Inflammatory macrophage treated with lipopolysaccharide for 4 hours (primary cell): ENCODE measurements at places on chromosomes 2 and 18.

DNA sequence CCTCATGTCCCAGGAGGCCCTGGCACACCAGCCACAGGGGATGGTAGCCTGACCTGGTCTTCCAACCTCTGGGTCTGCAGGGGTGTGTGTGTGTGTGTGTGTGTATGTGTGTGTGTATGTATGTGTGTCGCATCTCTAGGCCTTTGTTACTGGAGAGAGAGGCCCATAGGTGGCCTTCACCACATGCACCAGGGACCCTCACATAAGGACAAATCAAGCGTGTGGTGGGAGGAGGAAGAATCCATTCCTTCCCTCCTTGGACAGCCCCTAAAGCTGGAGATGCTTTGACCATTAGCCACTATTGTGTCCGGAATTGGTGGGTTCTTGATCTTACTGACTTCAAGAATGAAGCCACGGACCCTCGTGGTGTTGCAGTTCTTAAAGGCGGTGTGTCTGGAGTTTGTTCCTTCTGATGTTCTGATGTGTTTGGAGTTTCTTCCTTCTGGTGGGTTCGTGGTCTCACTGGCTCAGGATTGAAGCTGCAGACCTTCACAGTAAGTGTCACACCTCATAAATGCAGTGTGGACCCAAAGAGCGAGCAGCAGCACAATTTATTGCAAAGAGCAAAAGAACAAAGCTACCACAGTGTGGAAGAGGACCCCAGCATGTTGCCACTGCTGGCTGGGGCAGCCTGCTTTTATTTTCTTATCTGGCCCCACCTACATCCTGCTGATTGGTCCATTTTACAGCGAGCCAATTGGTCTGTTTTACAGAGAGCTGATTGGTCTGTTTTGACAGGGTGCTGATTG, 104.1 kb downstream of the DDX1 start:
- DNase-seq, result no peak

- DNase-seq, result no peak
These were observed 80.5 kb downstream of the NRXN1 start for GRCh38 chr2:50951437-50951836.

GRCh38 chr2:98487806-98488189, 43.1 kb downstream of the INPP4A start:
- DNase-seq, result peak; percentile 63

DNA sequence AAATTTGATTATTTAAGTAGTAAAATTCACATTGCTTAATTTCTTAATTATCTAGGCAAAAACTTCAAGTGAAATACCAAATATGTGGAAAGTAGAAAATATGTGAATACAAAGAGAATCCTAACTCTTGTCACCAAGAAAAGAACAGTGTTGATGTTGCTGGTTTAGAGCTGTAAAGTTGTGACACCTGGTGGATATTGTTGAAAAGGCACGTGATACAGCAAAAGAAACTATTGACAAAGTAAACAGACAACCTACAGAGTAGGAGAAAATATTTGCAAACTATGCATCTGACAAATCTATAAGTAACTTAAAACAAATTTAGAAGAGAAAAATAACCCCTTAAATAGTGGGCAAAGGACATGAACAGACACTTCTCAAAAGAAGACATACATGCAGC, 25.6 kb upstream of the ZC3H15 start:
- DNase-seq, result no peak

- DNase-seq, result no peak
These were observed 408.8 kb downstream of the NBAS start for GRCh38 chr2:15152382-15152781.

GRCh38 chr2:45412754-45413379, 198.2 kb downstream of the SRBD1 start:
- no peak for DNase-seq

- DNase-seq, result no peak
These were observed 115.5 kb upstream of the SP3 start for GRCh38 chr2:174080672-174081121.

DNA sequence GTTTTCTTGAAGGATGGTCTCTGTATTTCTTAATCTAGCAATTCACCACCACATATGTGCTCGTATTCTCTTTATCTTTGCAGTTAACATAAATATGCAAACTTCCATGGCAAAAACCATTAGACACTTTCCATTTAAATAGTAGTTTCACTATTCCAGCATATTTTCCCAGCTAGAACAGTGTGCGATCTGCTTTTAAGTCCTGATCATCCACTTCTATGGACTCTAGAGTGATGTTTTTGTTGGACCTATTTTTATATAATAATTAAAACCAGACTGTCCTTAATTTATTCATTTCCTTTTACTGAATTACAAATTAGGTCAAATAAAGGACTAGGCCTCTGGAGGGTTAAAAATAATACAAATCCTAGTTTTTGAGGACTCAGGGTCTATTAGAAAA, 418.4 kb upstream of the TRIB2 start:
- no peak for DNase-seq

- no peak for DNase-seq
These were observed 2.1 kb downstream of the TMEM37 start for GRCh38 chr2:119433636-119434327.

GRCh38 chr18:78974115-78974761, 5.4 kb upstream of the SALL3 start:
- DNase-seq, result no peak

- no peak for DNase-seq
These were observed 242.6 kb upstream of the FBXO11 start for GRCh38 chr2:48148841-48149430.

DNA sequence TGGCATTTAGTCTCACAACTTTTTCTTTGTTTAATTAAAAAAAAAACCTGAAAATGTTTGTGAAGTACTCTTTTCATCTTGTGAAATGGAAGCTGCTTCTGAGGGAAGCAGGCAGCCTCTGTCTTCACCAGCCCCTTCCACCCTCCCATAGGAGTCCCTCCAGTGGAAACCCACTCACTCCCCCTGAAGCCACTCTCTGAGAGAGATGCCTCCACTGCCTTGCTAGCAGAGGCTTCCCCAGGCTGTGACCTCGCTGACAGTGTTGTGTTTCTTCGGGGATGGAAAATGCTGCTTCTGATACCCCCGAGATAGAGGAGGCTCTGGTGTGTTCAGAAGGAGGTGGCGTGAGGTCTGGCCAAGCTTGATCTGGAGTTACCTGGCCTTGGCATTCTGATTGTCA, 59.9 kb downstream of the SH3RF3 start:
- no peak for DNase-seq

DNA sequence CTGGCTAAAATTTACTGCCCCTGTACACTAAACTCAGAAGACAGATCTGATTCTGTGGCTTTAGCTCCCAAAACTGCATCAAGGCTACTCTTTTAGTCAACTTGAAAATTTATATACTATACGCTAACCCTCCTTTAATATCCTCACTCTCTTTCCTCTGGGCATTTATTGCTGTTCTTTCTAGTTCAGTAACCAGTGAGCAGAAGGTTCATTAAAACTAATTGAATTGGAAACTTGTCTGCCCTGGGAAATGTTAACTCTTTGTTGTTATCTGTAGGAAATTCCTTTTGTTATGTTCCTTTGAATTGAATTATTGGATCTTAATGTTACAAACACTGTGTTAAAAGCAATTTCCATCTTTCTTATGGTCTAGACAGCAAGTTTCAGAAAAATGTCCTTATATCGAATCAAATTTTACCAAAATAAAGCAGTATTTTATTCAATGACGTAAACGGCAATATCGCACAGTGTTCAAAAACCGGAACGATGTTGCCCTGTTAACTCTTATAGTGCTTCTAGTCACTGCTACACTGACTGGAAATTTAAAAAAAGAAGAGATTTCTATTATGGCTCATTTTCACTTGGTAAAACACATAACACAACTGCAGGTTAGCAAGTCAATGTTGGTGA, 168.3 kb downstream of the NR4A2 start:
- no peak for DNase-seq

DNA sequence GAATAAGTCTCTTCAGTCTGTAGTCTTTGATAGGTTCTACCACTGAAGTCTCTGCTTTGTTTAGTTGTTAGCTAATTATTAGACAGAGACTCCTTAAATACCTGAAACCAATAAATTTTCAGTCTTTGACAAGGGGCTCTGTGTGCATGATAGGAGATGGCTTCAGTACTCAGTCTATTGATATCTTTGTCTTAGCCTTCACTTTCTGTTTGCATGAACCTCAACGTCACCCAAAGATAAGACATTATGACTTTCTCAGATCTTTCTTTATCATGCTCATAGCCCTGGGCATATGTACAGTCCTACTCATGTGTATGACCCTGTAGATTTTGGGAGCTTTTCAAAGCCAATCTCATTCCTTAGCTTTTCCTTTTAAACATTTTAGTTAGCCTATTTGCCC, 183.5 kb upstream of the GCFC2 start:
- DNase-seq, result no peak

DNA sequence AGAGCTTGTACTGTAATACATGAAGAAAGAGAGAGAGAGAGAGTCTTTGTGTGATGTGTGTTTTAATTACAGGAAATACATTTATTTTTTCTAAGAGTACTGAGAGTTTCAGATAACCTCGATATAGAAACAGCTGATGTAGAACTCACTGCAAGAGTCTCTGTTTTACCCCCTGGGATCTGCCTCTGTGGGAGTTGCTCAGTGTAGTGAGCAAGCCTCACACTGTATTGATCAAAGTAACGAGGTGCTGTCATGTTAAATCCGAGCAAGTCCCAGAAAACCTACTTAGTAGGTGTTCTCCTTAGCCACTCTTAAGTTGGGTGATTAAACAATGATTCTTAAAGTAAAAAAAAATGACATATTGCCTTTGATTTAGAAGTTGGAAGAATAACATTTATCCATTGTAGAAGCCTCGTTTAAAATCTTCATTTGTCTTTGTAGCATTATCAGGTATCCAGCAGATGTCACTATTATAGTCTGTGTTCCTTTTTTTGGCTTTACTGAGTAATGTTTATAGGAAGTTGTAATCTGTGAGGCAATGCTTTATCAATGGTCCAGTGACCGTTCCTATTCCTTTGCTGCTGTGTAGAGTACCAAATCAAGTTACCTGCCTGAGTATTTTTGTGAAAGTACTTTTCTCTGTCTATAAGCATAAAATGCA, 219.0 kb downstream of the MYO3B start:
- peak; percentile 26 for DNase-seq

- DNase-seq, result no peak
These were observed 46.1 kb upstream of the MGAT4A start for GRCh38 chr2:98777076-98777475.

- DNase-seq, result no peak
These were observed 292.2 kb downstream of the AFF3 start for GRCh38 chr2:99850084-99850710.

DNA sequence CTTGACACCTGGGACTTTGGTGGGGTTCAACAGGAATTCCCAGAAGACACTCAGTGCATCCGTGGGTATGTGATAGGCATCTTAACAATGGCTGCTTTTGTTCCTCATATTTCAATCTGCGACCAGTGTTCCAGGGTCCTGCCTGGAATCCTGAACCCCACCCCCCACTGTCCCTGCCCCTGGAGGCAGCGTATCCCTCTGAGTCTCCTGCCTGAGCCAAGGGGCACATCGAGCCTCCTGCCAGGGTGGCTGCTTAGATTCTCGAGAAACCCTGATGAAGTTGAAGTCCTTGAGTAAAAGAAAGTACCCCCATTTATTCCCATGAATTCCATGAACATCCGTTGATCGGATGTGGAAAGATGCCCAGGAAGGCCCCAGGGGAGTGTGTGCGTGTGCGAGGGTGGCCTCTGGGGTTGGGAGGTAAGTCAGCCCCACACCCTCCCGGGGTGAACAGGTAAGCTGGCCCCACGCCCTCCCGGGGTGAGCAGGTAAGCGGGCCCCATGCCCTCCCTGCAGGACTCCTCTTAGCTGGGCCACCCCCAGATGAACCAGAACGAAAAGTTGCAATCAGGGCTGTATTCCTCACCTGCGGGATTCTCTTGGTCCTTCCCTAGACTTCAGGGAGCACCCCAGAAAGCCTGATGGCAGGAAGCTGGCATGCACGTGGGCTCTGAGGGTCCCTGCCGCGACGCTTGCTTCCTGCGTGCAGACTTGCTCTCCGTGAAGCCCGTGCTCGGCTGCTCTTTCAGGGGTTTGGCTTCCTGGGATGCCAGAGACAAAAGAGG, 253.3 kb downstream of the AGAP1 start:
- no peak for DNase-seq

DNA sequence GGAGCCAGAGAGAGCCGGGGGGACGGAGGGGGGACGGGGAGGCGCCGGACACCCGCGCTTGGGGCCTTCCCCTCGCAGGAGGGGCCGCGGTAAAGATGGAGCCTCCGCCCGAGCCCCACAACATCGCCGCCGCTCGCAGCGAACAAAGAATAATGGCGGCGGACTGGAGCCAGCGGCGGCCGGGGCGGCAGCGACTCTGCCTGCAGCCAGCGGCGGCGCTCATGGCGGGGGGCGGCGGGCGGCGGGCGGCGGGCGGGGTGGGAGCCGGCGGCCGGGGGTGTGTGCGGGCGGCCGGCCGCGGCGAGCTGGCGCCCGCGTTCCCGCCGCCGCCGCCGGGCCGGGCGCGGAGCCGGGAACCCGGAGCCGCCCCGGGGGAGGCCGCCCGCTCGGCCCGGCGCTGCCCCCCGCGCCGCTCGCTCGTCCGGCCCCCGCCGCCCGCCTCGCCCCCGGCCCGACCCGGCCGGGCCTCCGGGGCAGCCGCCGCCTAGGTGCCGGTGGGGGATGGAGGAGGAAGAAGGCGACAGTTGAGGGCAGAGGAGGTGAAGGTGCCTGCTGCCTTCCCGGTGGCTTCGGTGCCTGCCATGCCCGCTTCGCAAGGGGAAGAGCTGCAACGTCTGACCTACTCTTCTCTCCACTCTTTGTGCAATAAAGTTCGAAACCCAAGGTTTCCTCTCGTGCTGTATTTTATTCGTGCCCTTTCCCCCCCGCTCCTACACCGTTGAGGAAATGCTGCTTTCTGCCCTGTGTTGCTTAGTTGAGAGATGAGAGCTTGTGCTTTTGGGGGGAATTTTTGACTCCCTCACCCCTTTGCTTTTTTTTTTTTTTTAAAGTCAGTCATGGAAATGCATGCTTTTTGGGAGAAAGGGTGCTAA, 634 bp downstream of the CREB1 start:
- peak; percentile 76 for DNase-seq

DNA sequence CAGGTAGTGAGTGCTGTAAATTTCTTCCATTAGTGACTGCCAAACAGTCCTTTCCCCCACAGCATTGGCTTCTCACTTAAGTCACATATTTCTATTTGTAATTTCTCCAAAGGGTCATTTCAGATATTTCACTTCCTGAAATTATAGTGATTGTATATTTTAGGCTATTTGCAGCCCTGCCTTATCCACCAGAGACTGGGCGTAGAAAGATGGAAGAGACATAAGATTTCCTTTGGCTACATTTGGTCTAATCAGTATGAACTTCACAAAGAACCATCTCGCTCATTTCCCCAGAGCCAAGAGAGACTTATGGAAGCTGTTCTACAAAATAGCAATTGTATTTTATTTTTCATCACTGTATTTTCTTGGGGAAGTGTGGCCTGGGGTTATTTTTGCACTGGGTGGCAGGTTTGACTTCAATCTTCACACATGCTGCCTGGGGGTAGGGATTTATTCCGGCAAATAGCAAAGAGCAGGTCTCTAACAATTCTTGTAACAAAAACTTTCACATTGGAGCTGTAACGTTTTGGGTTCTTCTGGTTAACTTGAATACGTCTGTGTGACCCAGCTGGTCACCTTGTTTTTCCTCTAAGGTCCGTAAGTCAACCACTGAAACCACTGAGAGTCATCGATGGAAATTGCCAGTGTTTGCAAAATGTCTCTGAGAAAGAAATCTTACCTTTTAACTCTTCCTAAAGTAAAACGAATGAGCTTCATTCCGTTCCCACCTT, 170.6 kb upstream of the SERPINE2 start:
- no peak for DNase-seq

- DNase-seq, result peak; percentile 59
These were observed 1.9 kb upstream of the MEIS1 start for GRCh38 chr2:66432801-66433694.

- DNase-seq, result no peak
These were observed 17.1 kb upstream of the ZNF236 start for GRCh38 chr18:76805221-76805620.

- DNase-seq, result peak; percentile 59
These were observed 63.9 kb downstream of the LRRFIP1 start for GRCh38 chr2:237691029-237691907.
